Pulmonary artery endothelial cell (primary cell): ENCODE measurements at places on chromosomes 2 and 18. TPM values are rescaled to one million over a fixed set of nuclear protein-coding genes. Genes with fewer than 3 reads are reported as not detected.

Gene AQP4
- total RNA-seq: not detected in 2 replicates

Gene GRHL1
- total RNA-seq: 0.53 and 1.2 TPM in 2 replicates

Gene FSIP2
- 0.07 and 0.28 TPM in 2 replicates for total RNA-seq

Gene INHBB
- 0.25 and 1.7 TPM in 2 replicates for total RNA-seq

Gene MROH2A
- total RNA-seq: not detected in 2 replicates

Gene ABCG8
- not detected in 2 replicates for total RNA-seq

Gene GPR75
- 0.92 and 1.8 TPM in 2 replicates for total RNA-seq
